ENCODE measurements at places on chromosomes 16 and 17.

DNA sequence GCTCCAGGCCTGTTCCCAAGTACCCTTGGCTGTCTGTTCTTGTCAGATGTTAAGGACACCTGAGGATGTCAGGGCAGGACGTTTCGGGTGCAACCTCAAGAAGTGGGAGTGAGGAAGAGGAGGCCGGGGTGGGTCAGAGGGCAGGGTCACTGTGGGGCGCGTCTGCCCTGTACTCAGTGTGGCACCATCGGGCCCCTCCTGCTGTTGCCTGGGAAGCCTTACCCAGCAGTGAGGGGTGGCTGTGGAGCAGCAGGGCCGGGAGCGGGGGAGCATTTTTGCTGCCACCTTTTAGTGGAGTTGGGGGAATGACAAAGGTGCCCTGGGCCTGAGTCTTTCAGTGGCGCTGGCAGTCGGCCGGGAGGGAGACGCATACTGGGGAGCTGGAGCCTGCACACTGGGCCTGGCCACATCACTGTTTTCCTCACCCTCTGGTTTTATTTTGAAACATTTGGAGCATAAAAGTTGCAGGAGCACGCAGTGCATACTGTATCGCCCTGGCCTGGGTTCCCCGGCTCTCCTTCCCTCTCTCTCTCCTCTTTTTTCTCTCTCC lies 11.1 kb upstream of the FLYWCH1 start:
- H3K27ac ChIP-seq, result no peak overlapping the region
- H3K36me3 ChIP-seq, result no peaks in the 10 kb centered on the region
- no peak for DNase-seq

- H3K4me1 ChIP-seq, result peaks cover 40% of the 10 kb centered on the region
- peaks cover 14% of the 10 kb centered on the region for H3K27me3 ChIP-seq
- H3K36me3 ChIP-seq, result no peaks in the 10 kb centered on the region
- H3K27ac ChIP-seq, result no peak overlapping the region
These were observed 142.1 kb downstream of the SEC14L1 start for GRCh38 chr17:77282524-77283515.

GRCh38 chr16:60636117-60636516 lies 1400.1 kb downstream of the CDH8 start:
- no peak overlapping the region for H3K4me3 ChIP-seq
- no peaks in the 10 kb centered on the region for H3K36me3 ChIP-seq
- H3K27me3 ChIP-seq, result no peaks in the 10 kb centered on the region
- H3K4me1 ChIP-seq, result peaks cover 2% of the 10 kb centered on the region
- no peak overlapping the region for H3K27ac ChIP-seq

- peaks cover 16% of the 10 kb centered on the region for H3K27me3 ChIP-seq
- no peak overlapping the region for H3K27ac ChIP-seq
- H3K36me3 ChIP-seq, result no peaks in the 10 kb centered on the region
- no peak overlapping the region for H3K4me3 ChIP-seq
- peaks cover 3% of the 10 kb centered on the region for H3K4me1 ChIP-seq
These were observed 441.2 kb downstream of the UTP18 start for GRCh38 chr17:51701501-51701900.

- H3K4me3 ChIP-seq, result no peak overlapping the region
- peaks cover 2% of the 10 kb centered on the region for H3K36me3 ChIP-seq
- no peaks in the 10 kb centered on the region for H3K27me3 ChIP-seq
- H3K27ac ChIP-seq, result peak overlapping the region; percentile 68
- DNase-seq, result no peak
- H3K4me1 ChIP-seq, result peaks cover 52% of the 10 kb centered on the region
These were observed 6.6 kb downstream of the ZDHHC7 start for GRCh38 chr16:85004587-85005205.

DNA sequence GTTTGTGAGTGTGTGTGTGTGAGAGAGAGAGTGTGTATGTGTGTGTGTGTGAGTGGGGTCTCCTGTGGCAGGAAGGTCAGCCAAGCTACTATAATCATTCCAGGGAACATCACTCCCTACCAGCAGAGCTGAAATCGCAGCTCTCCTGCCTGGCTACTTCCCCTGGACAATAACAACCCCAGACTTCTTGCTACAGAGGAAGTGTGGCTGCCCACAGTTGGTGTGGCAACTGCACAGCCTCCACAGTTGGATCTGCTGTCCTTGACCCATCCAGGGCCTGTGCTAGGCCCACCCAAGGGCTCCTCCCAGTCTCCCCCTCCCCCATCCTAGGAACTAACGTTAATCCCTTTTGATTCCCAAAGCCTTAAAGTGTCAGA lies 1.5 kb downstream of the SLC13A5 start:
- H3K4me3 ChIP-seq, result no peak overlapping the region
- H3K27ac ChIP-seq, result no peak overlapping the region
- peaks cover 64% of the 10 kb centered on the region for H3K27me3 ChIP-seq
- peaks cover 8% of the 10 kb centered on the region for H3K4me1 ChIP-seq

- H3K36me3 ChIP-seq, result no peaks in the 10 kb centered on the region
- peaks cover 31% of the 10 kb centered on the region for H3K27me3 ChIP-seq
- peaks cover 11% of the 10 kb centered on the region for H3K4me1 ChIP-seq
- no peak overlapping the region for H3K27ac ChIP-seq
These were observed 3.2 kb upstream of the ZDHHC1 start for GRCh38 chr16:67419502-67419901.

DNA sequence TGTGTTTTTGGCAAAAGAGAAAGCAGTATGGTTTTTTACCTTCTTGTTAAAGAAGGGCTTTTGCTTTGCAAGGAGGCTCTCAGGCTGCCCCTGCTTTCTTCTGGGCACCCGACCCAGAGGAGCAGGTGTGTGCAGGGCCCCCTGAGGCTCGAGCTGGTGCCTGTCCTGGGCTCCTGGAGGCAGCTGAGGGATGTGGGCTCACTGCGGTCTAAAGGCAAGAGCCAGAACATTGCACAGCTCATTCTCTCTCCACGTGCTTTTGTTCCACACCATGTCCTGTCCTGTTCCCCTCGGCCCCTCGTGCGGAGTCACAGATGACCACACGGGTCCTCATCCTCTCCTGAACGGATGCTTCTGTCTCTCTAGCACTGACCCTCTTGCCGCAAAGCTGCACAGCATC lies 36.7 kb upstream of the CAPN15 start:
- no peaks in the 10 kb centered on the region for H3K27me3 ChIP-seq
- no peak for DNase-seq
- H3K27ac ChIP-seq, result no peak overlapping the region
- H3K4me1 ChIP-seq, result no peaks in the 10 kb centered on the region

GRCh38 chr16:84599521-84600202 lies 18.2 kb downstream of the COTL1 start:
- DNase-seq, result no peak
- peaks cover 2% of the 10 kb centered on the region for H3K36me3 ChIP-seq
- H3K4me1 ChIP-seq, result peaks cover 22% of the 10 kb centered on the region
